ENCODE measurements at places on chromosomes 2 and 18. TPM values are rescaled to one million over a fixed set of nuclear protein-coding genes. Genes with fewer than 3 reads are reported as not detected.

SRSF7 gene
- 243 TPM for total RNA-seq

KCNF1 gene
- not detected for total RNA-seq

GAREM2 gene
- 1.6 TPM for total RNA-seq

AMER3 gene
- total RNA-seq: not detected

NXPH2 gene
- not detected for total RNA-seq

CFC1 gene
- not detected for total RNA-seq

UGT1A4 gene
- total RNA-seq: not detected

RGPD3 gene
- total RNA-seq: 0.20 TPM

STARD6 gene
- not detected for total RNA-seq

MC4R gene
- not detected for total RNA-seq

TAF4B gene
- total RNA-seq: 3.3 TPM

ANTXR1 gene
- not detected for total RNA-seq

SETBP1 gene
- 15.8 TPM for total RNA-seq

BIN1 gene
- total RNA-seq: 131 TPM

AGXT gene
- total RNA-seq: not detected

CHAC2 gene
- total RNA-seq: 9.1 TPM

SPIRE1 gene
- total RNA-seq: 6.3 TPM

CCDC93 gene
- 35.0 TPM for total RNA-seq

ZNF2 gene
- total RNA-seq: 3.5 TPM

SERPINB13 gene
- not detected for total RNA-seq

ALPI gene
- not detected for total RNA-seq

REEP1 gene
- not detected for total RNA-seq

REL gene
- 24.0 TPM for total RNA-seq
